ENCODE measurements at places on chromosomes 12 and 14.

- no peak for DNase-seq
Observed at GRCh38 chr14:65472189-65472588, 59.7 kb downstream of the FUT8 start.

DNA sequence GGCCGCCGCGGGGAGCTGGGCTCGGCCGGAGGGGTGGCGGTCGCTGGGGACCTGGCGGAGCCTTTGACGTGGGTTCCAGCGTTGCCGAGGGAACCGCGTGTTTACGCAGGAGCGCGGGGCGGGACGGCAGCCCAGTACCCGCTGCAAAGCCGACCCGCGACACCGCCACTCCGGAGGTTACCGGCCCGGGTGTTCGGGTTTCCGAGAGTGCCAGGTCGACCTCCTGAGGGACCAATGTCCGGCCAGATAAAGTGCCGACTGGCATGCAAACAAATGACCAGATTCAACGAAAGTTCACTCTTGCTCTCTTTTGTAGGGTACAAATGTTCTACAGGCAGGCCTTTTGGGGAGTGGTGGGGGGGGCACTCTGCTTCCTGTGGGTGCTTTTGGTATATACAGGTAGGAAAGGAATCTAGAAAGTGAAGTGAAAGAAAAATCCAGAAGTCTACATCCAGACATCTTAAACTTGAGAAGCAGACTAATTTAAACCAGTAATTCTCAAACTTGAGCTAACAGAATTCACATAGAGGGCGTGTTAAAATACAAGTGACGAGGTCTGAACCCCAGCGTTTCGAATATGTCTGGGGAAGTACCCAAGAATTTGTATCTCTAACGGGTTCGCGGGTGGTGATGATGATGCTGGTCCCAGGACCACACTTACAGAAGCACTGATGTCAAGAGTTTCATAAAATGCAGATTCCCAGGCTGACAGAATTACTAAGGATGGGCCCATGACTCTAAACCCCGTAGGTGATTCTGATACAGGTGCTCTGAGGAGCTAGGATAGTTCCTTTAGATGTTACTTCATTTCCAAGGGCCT lies at the start of gene GPR135:
Gene GPR135 (minus strand): TSS at position 65 of the 820 bp plus-strand sequence. CDS start 154 bp downstream, outside the sequence.
- no peak for DNase-seq

DNA sequence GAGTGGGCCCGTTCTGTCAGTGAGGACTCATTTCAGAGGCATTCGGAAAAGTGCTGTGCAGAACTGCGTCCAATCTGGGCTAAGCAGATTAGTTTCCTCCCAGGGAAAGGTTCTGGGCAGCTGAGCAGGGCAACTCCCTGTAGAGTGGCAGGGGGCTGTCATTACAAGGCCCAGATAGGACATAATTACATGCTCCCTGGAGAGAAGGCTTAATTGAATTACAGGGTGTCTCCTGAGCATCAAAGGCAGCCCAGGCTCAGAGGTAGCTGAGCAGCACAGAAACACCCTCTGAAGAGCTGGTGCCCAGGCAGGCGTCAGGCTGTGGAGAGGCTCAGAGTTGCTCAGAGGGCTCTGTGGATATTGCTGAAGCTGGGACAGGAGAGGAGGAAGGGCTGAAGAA lies 36.0 kb downstream of the SLC8A3 start:
- no peak for DNase-seq

DNA sequence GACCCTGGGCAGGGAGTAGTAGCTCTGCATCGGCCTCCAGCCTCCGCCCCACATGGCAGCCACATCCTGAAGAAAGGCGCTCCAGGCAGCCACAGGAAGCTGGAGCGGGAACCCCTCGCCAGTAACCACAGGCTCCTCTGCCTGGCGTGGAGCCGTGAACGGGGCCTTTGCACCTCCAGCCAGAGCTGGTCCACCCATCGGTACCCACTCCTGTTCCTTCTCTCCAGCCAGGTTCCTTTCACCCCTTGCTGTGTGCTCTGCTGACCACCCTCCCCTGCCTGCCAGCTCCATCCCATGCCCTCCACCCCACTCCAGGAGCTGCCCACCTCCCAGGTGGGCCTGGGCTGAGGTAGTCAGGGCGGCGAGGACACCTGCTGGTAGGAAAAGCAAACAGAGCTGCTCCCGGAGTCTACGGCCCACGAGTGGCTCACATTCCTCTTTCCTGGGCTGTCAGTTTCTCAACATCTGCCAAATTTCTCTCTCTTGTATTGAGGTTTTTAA lies 2.7 kb downstream of the TGFB3 start:
- no peak for DNase-seq

GRCh38 chr12:62744551-62744950 lies 190.4 kb downstream of the PPM1H start:
- DNase-seq, result no peak

GRCh38 chr14:32383364-32384009 lies 54.4 kb downstream of the AKAP6 start:
- no peak for DNase-seq

- no peak for DNase-seq
Observed at GRCh38 chr12:38662829-38663228, 242.6 kb downstream of the CPNE8 start.

- DNase-seq, result no peak
Observed at GRCh38 chr12:132078190-132078589, 65.9 kb downstream of the DDX51 start.

DNA sequence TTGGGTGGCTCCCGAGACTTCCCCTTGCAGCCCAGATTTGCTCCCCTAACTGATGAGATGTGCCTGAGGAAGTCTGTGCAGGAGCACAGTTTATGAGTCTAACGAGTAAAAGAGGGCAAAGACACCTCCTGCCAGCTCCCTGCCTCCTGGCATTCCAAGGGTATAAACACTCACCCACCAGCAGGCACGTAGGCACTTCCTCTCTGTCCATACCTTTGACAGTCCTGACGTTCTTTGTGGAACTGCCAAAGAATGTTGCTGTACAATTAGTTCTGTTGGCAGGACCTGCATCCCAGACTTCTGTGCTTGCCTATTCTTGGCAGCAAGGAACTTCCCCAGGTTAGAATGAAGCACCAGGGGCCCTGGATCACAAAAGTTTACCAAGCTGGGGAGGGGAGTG lies 889.3 kb downstream of the BCL11B start:
- DNase-seq, result no peak

GRCh38 chr12:11621797-11622423 lies 27.6 kb upstream of the ETV6 start:
- no peak for DNase-seq

Data from cortex of kidney (tissue), 1 donor.